Breast epithelium (tissue), 4 donors: ENCODE measurements at places on chromosomes 4 and X. TPM values are rescaled to one million over a fixed set of nuclear protein-coding genes. Genes with fewer than 3 reads are reported as not detected.

The ATP7A gene
- total RNA-seq = 9.4 TPM

DNA sequence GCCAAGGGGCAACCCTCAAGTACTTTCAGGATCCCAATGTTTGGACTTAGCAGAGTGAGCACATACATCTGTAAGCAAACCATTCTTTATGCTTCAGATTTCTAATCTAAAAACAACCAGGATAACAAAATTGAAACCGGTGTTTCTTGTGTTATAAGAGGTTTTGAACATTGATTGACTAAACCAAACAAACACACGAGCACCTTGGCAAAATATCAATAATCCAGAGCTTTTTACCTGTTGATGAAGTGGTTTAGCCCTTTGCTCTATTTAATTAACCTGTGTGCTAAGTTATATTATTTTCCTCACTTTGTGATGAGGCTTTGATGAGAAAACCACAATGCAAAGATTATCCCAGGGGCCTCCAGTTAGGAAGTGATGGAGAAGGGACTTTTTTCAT is 255.3 kb upstream of the CXXC4 start:
- DNase-seq = no peak

The ZCCHC12 gene
- total RNA-seq = not detected

GRCh38 chr4:56505269-56506130 is at the start of gene ARL9:
Gene ARL9 (plus strand): TSS chr4:56505791. CDS start chr4:56505863, 72 bp downstream.
- DNase-seq = no peak

DNA sequence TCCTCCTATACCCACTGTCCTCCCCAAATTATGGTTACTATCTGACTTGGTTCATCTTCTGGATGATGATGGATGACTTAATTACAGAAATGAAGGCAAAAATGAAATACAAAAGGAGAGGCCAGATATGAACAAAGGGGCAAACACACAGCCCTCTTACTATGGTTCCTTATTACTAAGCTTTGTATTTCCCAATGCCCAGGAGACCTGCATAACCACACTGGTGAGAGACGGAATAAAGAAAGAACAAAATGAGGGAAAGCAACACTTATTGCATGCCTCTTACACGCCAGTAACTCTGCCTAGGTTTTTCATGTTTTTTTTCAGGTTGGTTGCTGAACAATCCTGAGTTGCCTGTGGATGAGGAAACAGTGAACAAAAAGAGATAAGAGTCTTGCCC is 120.5 kb downstream of the SLC10A7 start:
- DNase-seq = no peak

DNA sequence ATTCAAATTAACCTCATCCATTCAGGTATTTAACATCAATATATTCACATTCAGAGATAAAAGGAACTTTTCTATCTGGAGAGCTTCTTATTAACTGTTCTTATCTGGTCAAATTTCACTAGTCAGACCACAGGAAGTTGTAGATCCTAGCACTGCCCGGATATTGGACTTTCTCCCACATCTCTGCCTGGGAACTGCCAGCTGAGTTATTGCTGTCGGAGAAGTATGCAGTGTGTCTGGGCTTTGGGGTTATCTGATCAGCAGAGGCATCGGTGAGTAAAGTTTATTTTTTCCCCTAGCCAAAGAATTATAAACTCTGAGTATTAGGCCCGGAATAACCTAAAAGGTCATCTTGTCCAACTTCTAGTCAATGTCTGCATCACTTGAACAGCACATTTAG is 45.1 kb downstream of the OR13H1 start:
- DNase-seq = no peak

GRCh38 chrX:107207089-107207488 is 678 bp downstream of the DNAAF6 start:
- no peak for DNase-seq
